ENCODE measurements at places on chromosomes 16 and 17.

DNA sequence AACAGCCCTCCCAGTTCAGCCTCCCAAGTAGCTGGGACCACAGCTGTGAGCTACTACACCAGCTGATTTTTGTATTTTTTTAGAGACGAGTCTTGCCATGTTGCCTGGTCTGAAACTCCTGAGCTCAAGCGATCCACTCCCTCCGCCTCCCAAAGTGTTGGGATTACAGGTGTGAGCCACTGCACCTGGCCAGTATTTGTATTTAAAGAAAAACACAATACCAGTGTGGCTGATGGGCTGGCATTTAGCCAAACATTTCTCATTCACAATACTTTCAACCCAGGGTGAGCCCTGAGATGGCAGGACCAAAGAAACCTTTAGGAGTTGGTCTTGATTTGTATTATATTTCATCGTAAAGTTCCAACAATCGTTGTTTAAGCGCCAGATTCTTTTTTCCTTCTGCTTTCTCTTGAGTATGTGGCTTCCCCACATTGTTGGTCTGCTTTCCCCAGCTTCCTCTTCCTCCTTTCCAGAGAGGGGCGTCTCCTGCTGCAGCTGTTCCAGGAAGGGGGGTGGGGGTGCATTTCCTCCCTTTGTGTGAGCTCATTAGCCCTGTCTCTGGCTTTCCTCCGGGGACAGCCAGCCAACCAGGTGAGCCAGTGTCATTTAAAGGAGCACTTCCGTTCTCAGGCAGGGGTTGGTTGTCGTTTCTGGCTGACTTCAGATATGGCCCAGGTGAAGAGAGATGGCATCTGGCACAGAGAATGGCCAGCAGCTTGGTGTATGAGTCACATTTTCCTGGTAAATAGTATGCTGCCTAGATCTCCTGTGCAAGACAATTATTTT, 79.9 kb downstream of the GPRC5B start:
- DNase-seq = no peak

GRCh38 chr16:86324320-86324719, 186.0 kb upstream of the FOXF1 start:
- no peak for DNase-seq

GRCh38 chr17:41308251-41308917, 725 bp downstream of the KRTAP16-1 start:
- DNase-seq = no peak

DNA sequence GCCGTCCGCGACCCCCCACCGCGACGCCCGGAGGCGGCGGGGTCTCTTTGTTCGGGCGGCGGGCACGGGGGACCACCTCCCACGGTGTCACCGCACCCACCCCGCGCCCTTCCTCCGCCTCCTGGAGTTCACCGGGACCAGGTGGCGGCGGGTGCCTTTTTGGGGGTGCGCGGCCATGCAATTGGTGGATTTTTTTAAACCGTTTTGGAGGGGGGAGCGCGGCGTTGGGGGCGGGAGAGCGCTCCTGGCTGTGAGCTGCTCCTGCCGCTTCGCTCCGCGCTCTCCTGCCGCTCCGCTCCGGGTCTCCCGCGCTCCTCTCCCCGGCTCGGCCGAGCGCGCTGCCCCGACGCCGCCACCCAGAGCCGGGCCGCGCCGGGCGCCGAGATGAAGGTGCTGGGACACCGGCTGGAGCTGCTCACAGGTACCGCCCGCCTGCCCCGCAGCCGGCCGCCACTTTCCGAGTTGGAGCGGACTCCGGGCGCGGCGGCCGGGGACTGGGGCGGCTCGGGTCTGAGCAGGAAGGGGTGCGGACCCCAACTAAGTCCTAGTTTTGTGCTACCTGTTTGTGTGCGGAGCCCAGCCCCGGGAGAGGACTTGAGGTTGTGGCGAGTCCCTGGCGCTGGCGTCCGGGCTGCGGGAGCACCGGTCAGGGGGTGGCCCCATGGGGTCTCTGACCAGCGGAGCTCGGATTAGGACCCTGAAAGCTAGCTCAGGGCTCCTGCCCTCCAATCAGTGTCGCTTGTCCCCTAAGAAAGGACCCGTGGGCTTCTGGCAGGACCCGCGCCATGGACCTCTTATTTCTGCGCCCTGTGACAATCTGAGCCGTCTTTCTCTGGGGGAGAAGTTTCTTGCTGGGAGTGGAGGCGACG, 35.7 kb upstream of the NDRG4 start:
- DNase-seq = no peak

- DNase-seq = peak; percentile 75
Observed at GRCh38 chr17:42459801-42460281, 1.2 kb downstream of the ATP6V0A1 start.

DNA sequence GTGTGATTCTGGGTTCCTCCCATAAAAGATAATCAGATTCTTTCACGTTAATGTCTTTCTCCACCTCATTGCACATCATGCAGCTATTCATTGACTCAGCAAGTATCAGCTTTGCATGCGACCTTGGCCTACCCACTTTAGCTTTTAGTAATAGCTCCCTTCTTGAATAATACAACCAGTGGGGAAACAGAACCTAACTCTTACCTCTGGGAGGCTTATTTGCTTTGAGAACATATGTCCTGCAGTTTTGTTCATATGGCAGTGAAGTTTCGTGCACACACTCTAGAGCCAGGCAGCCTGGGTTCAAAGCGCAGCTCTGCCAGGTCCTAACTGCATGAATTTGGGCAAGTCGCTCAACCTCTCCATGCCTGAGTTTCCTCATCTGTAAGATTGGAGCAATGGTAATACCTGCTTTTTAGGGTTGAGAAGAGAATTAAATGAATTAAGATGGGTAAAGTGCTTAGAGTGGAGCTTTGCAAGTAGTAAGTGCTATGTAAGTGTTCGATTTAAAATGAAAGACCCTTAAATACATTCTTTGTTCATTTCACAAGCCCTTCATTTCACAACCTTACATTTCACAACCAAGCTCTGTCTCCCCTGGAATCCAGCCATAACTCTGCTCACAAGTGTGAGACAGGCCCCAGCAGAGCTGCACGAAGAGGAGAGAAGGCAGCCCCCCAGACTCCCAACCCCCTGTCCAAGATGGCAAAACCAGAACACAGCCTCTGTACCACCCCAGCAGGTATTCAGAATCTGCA, 29.3 kb downstream of the MAPT start:
- peak; percentile 62 for DNase-seq

- DNase-seq = no peak
Observed at GRCh38 chr16:57357330-57358085, 1.1 kb upstream of the CCL22 start.

- peak; percentile 86 for DNase-seq
Observed at GRCh38 chr17:54891176-54891821, 9.4 kb upstream of the TOM1L1 start.

GRCh38 chr17:67891481-67892119, 66.3 kb downstream of the BPTF start:
- peak; percentile 82 for DNase-seq

GRCh38 chr16:3458278-3458851, 14.9 kb downstream of the NAA60 start:
- DNase-seq = peak; percentile 67

DNA sequence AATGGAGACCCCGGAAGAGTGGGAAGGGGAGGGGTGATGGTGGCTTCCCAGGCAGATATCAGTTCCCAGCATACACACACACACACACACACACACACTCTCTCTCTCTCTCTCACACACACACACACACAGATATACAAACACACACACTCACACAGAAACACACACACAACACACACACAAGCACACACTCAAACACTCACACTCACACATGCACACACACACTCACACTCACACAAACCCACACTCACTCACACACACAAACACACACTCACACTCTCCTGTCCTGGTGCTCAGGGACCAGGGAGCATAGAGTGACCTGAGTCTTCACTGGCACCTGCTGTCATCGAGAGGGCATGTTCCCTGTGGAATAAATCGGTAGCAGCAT, 5.6 kb downstream of the CA4 start:
- DNase-seq = no peak

GRCh38 chr16:66397736-66398433, 29.2 kb upstream of the BEAN1 start:
- no peak for DNase-seq

DNA sequence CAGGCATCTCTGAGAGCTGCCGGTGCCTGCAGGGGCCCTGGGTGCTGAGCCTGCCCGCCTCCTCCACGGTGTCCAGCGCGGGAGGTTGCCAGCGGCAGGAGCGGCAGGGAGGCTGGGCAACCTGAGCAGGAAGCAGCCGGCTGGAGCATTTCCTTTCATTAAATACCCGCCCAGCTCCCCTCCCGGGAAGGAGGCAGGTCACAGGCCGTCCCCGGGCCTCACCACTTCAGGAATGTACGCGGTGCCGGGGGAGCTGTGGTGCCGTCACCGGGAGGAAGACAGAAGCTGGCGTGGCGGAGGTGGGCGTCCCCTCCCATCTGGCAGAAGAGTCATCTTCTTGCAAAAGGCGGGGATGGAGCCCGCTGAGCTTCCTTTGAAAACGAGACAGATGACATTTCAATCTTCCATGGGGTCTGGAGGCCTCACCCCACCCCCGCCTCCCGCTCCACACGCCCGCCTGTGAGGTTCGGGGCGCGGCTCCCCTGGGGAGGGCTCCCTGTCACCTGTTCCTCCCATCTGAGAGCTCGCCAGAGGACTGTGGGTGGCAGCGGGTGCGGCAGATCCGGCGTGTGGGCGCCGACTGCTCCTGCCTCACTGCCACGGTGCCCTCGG, 16.0 kb downstream of the SOX8 start:
- peak; percentile 43 for DNase-seq

DNA sequence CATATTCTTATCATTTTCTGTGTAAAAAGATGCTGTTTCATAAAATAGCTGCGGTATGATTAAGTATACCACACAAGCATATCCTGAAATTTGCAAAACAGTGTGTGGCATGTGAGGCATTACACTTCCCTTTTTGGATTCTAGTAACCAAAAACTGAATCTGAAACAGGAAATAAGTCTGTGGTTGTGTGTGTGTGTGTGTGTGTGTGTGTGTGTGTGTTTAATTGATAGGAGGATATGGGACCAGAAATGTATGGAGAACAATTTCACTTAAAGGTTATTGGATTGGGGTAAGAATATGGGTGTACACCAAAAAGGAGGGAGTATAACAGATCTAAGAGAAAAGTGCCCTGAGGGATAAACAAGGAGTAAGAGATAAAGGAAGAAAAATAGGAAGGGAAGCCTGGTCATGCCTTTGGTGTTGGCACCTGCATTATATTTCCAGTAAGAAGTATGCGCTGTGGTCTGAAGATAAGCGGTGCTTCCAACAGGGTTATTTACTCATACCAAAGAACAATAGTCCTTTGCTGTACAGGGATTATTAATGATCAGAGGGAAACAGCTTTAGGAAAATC, 4.0 kb downstream of the LYRM1 start:
- DNase-seq = peak; percentile 80

DNA sequence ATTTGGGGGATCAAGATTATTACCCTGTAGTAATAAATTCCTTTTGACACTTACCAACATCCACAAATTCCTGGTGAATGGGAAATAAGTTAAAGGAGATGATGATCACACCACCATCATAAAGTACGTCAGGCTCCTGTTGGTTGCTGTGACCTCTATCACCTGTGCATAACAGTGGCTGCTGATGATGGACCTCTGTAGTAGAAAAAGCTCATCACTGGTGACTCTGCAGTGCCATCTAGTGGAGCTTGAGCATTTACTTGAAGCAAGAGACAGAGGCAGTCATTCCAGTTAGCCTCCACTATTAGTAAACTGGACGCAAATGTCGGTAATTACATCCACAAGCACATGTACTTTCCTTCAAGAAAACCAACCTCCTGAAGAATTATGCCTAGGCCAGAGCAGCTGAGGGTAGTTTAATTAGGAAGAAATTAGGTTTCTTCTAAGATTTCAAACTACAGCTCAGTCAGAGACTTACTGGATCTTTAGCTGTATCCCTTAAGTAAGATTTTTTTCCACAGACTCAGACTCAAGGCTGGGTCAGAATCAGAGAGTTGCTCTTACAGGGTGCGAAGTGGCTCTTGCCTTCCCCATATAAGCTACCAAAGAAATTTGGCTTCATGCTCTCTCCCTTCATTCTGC, 39.3 kb downstream of the CYB561 start:
- peak; percentile 98 for DNase-seq

GRCh38 chr16:27691721-27692120, 141.8 kb downstream of the KATNIP start:
- no peak for DNase-seq

- no peak for DNase-seq
Observed at GRCh38 chr16:57112403-57113041, 20.1 kb downstream of the CPNE2 start.

DNA sequence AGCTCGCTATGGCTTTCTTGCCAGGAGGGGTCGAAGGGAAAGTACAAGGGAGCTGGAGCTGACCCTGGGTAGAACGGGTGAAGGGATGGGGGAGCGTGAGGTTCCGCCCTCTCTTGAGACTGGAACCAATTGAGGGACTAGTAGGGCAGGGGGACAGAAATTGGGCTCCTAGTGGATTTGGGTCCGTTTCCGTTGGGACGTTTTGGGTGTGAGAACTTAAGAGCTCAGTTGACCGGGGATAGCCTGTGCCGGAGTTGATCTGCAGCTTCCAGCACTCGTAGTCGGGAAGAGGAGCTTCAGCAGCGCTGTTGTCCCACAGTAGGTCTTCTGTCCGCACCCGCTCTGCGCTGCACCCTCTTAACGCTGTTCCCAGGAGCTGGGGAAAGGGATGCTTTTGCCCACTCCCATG, 481 bp downstream of the CNTROB start:
- peak; percentile 39 for DNase-seq

DNA sequence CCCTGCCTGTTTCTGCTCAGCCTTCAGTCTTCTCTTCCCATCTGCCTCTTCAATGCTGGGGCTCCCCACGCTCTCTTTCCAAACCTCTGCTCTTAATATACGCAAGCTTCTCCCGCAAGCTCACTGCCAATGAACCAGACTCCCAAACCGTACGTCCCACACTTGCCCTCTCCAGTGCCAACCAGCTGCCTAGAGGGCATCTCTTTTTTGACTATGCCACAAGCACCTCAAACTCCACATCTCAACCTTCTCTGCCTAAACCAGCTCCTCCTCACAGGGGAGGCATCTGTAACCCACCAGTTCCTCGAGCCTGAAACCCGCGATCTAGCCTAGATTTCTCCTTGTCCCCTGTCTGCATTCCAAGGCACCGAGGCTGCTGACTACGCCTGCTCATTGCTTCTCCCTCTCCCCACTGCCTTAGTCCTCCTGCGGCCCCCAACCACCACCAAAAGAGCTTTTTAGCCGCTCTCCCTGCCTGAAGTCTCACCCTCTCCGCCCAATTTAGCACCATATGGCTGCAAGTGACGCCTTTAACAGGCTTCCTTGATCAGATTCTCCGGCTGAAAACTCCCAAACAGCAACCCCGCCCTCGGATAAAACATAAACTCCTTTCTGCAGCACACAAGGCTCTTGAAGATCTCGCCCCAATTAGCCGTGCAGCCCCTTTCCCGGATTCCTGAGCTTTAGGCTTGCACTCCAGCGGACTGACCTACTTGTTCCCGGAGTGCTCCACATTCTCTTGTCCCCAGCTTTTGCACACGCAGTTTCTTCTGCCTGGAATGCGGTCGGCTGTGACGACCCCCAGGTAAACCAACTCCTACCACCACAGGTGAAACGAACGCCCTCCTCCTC, 1.5 kb downstream of the GGA2 start:
- peak; percentile 33 for DNase-seq

DNA sequence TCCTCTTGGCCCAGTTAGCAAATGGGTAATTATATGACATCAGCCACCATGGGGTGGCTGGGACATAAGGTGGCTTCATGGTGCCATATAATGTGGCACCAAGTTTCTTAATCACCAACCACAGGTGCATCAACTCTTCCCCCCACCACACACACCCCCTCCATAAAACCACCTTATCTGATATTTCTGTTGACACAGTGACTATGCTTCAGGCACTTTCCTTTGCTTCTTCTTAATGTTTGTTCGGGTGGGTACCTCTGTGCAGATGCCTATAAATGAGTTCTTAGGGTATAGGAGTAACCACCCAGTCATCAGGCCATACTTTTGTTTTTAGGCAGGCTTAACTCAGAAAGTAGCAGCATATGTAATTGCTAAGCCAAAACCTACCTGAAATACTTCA, 29.5 kb downstream of the RNF43 start:
- DNase-seq = no peak

Data from choroid plexus epithelial cell (primary cell).